ENCODE measurements at places on chromosomes 16 and 17.

GRCh38 chr16:2008631-2009163 is 924 bp downstream of the ZNF598 start:
- no peak for DNase-seq

DNA sequence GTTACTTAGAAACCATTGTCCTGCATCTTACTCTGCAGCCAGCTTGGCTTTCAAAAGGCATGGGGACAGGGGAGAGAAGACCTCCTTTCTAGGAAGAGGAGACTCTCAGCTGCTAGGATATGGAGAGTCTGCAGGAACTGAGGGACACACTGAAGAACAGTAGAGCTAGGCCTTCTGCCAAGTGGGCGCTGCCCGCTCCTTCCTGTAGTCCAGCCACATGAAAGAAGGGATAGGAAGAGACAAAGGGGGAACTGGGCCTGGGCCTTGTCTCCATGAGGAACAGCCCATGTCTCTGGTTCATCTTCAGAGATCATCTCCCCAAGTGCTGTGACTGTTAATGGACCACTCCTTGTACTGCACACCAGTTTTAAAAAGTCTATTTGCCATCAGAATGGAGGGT is 78.4 kb downstream of the SYCE1L start:
- no peak for DNase-seq

DNA sequence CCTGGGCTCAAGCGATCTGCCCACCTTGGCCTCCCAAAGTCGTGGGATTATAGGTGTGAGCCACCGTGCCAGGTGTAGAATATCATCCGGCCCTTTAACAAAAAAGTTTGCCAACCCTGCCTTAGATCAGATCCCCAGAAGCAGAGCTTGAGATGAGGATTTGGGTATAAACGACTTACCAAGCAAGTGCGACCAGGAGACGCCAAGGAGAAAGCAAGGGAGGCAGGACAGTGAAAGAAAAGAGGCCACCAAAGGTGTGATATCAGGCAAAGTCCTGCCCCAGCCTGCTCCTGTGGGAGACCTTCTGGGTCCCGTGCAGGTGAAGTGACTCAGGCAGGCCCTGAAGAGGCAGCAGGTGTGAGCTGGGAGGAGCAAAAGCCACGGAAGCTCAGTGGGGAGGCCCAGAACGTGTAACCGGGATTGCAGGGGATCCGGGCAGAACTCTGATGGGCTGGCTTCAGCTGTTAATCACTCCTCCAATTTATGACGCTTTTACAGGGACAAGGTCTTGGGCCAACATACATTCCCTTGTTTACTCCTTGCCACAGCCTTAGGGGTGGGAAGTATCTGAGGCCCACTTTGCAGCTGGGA is 14.1 kb upstream of the CALB2 start:
- no peak for DNase-seq

- DNase-seq: no peak
These were observed 160.2 kb upstream of the LHX1 start for GRCh38 chr17:36777118-36777517.

GRCh38 chr16:8867932-8868415 is 832 bp downstream of the CARHSP1 start:
- no peak for DNase-seq

DNA sequence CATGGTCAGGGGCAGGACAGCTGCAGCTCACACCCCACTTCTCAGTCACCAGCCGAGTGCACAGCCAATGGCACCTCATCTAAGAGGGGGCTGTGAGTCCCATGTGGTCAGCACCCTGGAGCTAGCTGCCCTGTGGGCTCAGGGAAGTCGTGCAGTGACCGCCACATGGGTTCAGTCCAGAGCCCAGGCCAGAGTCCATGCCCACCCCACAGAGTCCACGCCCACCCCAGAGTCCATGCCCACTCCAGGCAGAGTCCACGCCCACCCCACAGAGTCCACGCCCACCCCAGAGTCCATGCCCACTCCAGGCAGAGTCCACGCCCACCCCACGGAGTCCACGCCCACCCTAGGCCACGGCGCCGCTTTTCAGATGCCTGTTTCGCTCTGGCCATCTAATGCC is 24.1 kb downstream of the SLC7A5 start:
- DNase-seq: peak; percentile 78

DNA sequence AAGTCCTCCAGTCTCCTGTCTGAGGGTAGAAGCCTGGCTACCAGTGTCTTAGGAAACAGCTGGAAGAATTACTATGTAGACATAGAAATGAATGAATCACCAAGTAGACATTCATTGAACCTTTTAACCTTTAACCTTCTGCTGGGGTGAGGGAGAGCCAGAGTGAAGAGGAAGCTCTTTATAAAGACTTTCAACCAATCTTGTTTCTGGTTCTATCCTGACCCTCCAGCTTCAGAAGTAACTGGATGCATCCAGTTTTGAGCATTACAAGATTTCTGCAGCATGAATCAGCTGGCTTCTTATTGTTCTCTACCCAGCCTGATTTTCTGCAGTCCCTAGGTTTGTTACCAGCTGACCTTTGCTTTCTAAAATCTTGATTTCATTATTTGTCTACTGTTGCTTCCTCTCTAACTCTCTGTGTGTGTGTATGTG is 8.5 kb downstream of the TEKT1 start:
- DNase-seq: no peak

- no peak for DNase-seq
These were observed 26.1 kb downstream of the GRIN2A start for GRCh38 chr16:10156099-10156498.

GRCh38 chr17:75341784-75342486 is 52.7 kb upstream of the SLC25A19 start:
- DNase-seq: no peak

GRCh38 chr17:79457376-79457775 is 153.5 kb downstream of the RBFOX3 start:
- no peak for DNase-seq

DNA sequence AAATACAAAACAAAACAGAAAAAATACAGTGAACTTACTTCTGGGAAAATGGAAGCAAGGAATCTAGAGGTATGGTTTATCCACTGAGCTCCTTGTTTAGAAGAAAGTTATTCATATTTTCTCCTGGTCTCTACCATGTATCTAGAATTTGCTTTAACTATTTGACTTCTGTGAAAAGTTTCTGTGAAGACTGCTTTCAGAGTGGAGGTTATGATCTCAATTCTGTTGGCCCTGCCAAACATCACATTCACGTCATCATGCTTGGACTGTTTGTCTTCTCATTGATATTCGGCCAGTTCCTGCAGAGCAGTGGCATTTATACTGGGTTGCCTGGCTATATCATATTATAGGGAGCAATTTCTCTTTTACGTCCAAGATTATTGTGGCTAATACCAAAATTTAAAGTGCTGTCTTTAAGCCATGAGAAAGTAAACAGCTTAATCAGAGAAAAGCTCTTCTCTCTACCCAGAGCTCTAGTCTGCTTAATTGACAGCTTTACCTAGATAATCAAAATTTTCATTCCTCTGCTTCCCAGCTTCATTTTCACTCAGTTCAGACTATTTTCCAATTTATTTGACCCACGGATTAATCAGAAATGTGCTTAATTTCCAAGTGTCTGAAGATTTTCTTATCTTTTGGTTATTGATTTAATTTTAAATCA is at the start of gene ABCA8:
ABCA8 (minus strand) TSS at position 212 of the 661 bp plus-strand sequence. CDS start 13,358 bp downstream, outside the sequence.
- no peak for DNase-seq

GRCh38 chr16:55576384-55576783 is 9.9 kb downstream of the CAPNS2 start:
- DNase-seq: no peak

DNA sequence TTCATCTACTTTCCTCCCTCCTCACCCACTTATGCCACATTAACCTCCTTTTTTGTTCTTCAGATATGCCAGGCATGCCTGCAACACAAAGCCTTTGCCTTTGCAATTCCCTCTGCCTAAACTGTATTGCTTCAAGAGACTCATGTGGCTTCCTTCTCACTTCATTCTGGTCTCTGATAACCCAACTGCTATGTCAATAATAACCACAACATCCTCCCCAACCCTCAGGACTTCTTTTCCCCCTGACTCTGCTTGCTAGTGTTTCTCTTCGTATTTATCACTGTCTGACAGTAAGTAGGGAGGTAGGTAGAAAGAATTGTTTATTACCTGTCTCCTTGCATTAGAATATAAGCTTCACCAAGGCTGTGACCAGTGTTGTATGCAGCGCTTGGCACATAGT is 22.4 kb downstream of the RBL2 start:
- DNase-seq: no peak

Data from hematopoietic multipotent progenitor cell treated with erythropoietin and hydrocortisone succinate and interleukin-3 and kit ligand, for 15 days (in vitro differentiated cells).